T-helper 9 cell (primary cell): ENCODE measurements at places on chromosomes 11 and 22.

GRCh38 chr11:16924826-16925560 lies 89.2 kb downstream of the PLEKHA7 start:
- DNase-seq: no peak

- no peak for DNase-seq
Measured at GRCh38 chr11:12287009-12287373, 90.4 kb upstream of the PARVA start.

DNA sequence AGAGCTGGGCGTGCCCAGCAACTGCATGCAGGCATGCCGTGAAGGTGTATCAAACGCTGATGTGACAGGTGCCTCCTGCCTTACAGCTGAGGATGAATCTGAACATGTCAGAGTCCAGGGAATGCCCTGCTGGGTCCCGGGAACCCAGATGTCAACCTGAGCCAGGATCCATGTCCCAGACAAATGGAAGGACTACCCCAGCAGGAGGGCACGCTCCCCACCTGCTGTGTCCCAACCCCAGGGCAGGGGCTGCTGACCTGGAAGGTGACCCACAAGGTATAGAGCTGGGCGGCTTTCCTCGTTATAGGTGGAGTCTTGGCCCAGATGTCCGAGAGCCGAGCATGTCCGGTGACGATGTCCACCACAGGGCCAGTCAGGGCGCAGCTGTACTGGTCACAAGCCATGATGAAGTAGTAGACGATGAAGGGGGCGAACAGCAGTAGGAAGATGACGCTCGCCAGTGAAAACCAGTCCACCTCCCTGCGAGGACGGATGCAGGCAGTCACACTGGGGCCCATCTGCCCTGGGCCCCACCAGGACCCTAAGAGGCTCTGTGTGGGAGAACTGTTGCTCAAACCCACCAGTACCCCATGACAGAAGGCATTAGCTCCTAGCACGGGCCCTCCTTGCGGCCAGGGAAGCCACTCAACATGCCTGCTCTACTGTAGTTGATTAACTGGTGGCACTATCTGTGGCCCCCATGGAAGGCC lies 4.3 kb downstream of the DHCR7 start:
- no peak for DNase-seq

DNA sequence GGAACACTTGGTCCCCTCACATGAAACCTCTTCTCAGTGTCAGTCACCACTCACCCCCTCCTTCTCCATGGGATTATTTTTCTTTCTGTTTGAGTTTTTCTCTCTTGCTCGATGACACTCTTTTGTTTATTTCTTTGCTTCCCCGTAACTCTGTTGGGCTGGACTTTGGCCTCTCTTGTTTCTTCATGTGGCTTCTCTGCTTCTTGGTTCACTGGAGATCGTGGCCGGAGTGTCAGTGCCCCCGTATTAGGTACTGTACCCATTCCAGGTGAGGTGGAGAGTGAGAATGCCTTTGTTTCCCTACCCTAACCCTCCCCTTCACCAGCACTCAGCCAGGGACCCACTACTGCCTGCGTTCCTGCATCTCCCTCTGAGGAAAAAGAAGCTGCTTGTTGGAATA lies 32.5 kb downstream of the CYB5R2 start:
- DNase-seq: no peak

GRCh38 chr11:83639995-83640758 lies 354.0 kb upstream of the CCDC90B start:
- DNase-seq: no peak

DNA sequence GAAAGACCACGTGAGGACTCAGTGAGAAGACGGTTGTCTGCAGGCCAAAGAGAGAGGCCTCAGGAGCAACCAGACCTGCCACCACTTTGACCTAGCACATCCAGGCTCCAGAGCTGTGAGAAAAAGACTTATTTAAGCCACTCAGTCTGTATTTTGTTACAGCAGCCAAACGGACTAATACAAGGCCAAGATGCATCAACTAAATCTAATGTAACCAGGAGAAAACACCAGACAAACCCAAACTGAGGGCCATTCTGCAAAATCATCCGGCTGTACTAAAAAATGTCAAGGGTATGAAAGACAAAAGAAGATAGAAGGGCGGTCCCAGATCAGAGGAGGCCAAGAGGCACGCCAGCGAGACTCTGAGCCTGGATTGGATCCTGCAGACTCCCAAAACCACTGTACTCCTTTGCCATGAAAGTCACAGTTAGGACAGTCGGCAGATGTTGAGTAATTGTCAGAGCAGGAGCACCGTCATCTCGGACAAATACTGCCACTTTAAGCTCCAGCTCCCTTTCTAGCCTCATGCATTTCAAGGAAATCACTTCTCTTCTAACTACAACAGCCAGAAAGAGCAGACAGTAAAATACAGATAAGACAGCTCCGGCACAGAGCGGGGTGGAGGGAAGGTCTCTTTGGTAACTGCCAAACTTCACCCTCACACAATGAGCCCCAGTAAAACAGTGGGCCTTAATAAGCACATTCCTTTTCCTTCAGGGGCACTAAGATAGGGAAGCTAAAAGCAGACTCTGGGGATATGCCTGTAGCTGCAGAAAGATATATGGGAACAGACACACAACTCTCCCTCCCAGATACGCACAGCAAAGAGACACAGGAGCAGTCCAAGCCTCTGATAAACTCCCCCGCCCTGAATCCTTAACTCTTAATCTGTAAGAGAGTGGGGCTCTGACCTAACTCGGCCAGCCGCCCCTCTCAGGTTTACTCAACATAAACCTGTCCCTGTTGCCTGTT lies 3.5 kb upstream of the ZP1 start:
- DNase-seq: no peak

GRCh38 chr11:57599381-57599780 lies 1.9 kb downstream of the SERPING1 start:
- DNase-seq: no peak

DNA sequence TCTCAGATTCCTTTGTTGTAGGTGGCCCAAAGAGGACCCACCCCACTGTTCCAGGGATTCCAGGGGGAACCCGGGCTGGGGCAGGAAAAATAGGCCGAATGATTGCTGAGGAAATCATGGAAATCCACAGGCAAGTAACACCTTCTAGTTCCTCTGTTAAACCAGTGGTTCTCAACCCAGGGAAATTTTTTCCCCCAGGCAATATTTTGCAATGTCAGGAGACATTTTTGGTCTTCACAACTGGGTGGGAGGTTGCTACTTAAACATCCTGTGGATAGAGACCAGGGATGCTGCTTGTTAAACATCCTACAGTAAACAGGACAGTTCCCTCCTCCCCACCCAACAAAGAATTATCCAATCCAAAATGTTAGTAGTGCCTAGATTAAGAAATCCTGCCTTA lies 84.7 kb downstream of the BTBD10 start:
- no peak for DNase-seq

- DNase-seq: no peak
Measured at GRCh38 chr11:10305964-10306918, 1.4 kb downstream of the ADM start.

DNA sequence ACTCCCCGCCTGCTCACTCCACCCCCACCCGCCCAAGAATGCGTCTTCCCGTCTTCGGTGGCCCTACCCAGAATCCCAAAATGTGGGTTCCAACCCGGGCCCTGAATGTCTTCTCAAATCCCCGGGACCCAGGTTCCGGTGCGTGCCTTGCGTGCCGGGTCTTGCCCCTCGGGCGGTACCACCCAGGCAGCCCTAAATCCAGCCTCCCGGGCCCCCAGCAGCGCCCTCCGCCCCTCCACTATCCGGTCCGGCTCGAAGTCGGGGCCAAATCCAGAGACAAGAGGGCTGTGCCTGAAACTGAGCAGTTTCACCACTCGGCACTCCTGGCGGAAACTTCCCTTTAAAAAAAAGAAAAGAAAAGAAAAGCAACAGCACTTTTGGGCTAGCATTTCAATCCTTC lies 16.3 kb upstream of the CCT8L2 start:
- DNase-seq: no peak

DNA sequence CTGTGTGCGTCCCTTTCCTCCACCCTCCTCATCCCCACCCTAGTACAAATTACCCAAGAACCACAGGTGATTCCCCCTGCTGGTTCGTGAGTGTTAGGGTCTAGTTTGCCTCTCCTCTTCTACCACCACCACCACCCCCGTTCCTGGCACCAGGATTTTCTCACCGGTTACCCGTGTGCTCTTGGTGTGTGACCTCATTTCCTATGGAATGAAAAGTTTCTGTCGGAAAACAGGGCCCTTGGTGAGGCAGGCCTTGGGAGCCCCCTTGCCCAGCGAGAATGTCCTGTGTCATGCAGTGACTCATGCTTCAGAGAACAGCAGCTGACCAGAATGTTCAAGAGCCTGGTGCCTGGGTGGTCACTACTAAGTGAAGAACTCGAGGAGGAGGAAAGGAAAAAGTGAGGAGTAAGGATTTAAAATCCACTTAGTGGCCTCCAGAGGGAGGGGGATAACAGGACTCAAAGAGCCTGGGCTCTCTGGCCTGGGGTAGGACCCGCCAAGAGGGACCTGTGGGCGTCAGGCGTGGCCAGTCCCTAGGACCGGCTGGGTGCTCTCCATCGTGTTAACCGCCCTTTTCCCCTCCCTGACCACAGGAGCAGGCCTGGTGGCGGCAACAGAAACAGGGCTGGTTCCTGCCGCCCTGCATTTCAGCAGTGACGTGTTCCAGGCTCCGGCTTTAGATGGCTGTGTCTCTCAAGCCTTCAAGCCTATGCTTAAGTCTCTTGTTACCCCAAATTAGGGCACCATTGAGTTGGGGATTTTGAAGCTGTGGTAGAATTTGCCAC lies 30.2 kb downstream of the C22orf31 start:
- no peak for DNase-seq

GRCh38 chr11:44207292-44207691 lies 102.6 kb downstream of the ALX4 start:
- no peak for DNase-seq

DNA sequence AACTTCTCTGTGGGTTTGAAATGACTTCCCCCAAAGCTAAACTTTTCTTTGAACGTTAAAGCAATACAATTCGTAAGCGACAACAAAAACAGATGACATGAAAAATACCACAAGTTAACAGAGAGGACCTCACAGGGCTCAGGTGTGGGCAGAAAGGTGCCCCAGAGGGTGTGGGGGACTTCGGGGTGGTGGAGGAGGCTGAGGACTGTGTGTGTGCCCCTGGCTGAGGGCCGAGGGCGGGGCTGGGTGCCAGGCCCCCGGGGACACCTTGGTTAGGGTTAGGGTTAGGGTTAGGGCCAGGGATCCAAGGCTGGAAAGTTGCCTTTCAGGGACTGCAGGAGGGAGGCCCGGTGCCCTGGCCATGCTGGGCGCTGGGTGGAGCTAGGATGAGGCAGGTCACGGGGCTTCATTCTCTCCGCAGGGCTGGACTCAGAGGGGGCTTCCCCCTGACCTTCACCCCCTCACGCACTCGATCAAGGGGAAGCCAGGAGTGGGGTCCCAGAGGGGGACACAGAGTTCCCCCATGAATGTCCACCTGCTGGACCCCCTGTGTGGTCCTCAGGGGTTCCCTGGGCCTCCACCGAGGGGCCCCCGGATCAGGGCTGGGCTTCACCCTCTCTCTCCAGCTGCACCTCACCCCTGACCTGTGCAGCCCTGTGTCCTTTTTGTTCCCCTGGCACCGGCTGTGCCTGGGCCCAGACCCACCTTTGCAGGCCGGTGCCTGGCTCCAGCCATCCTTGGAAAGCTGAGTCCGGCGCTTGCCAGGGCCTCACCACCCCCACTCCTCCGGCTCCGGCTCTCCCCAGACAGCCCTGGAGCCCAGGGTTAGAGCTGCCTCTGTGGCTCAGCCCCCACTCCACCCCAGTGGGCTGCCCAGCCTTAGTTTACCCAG lies 7.0 kb downstream of the TNNI2 start:
- DNase-seq: no peak

GRCh38 chr11:132549561-132549960 lies 982.7 kb downstream of the OPCML start:
- DNase-seq: no peak

DNA sequence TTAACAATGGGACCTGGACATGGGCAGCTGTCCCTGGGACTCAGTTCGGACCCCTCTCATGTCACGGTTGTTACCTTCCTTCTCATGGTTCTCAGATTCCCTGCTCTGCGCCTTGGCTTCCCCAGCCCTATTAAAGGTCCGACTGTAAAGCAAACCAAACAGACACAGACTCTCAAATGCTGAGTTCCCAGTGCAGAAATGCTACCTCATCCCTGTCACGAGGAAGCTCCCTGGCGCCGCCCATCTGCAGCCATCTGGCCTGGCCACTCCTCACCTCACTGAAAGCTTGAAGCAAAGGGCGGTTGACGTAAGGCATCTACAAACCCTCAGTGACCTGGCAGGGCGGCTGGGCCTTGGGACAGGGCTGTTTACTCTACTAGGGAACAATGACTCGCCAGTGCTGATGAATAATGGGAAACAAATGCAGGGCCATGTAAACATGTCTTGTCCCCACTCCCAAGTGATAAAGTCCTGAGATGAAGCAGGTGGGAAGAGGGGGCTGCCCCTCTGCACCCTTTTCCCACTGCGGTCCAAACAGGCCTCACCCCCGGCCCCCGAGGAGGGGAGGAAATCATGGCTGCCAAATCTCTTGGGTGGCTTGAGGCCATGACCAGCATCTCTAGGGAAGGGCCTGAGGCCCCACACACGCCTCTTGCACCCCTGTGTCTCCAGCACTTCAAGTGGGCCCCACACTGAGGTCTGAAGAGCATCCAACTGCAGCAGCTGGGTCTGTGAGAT lies 49.3 kb downstream of the SCUBE1 start:
- DNase-seq: no peak

GRCh38 chr11:76729214-76729613 lies 53.9 kb upstream of the TSKU start:
- DNase-seq: no peak
